ENCODE measurements at places on chromosomes 5 and 9.

- DNase-seq = no peak
Measured at GRCh38 chr5:83559118-83559785, 87.7 kb downstream of the VCAN start.

GRCh38 chr5:177444106-177445051 is 2.2 kb upstream of the PRR7 start:
- no peak for DNase-seq

- DNase-seq = no peak
Measured at GRCh38 chr5:10049858-10050455, 199.7 kb downstream of the ATPSCKMT start.

- no peak for DNase-seq
Measured at GRCh38 chr5:72408603-72409002, 88.4 kb downstream of the PTCD2 start.

DNA sequence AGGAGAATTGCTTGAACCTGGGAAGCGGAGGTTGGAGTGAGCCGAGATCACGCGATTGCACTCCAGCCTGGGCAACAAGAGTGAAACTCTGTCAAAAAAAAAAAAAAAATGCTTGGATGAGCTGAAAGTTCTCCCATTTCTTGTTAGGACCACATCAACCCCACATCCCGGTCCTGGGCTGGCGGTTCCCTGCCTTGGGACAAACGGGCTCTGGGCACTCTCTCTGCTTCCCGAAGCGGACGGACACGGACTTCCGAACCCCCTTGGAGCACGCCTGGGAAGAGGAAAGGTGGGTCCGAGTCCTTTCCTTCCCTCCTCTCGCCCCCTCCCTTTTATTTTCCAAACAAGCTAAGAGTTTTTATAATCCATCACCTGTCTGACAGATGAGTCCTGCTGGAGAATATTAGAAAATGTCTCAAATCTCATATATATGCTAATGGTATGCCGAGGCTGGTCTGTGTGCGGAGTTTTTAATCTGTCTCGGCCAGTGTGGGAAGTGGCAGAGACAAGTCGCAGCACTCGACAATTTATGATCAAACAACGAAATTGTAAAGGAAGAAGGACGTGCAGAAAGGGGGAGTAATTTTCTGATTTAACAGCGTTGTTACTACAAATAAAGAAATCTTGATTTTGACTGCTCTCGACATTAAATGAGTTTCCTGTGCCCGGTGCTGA is 257.9 kb upstream of the IRX4 start:
- no peak for DNase-seq

GRCh38 chr5:160792732-160793529 is 59.1 kb downstream of the ATP10B start:
- no peak for DNase-seq

DNA sequence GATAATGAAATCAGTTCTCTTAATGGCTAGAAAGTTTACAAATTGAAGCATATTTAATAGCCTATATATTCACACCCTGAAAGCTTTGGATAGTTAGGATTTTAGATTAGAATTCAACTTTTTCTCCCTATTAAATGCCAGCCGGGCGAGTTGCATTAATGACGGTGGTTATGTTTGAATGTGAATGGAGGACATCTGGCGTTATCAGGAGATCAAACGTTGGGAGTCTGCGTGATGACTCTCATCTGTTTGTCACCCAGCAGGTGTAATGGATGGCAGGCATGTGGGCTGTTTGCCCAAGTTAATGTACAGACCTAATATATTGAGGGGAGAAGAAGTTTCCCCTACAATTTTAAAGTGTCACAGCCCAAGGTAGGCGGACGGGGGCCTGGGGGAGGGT is 1227.7 kb upstream of the WWC1 start:
- DNase-seq = no peak

- no peak for DNase-seq
Measured at GRCh38 chr9:36292641-36293040, 34.4 kb upstream of the GNE start.

GRCh38 chr5:142254431-142254830 is 70.4 kb downstream of the SPRY4 start:
- no peak for DNase-seq

GRCh38 chr5:170882345-170882744 is 20.5 kb downstream of the RANBP17 start:
- DNase-seq = no peak

- DNase-seq = no peak
Measured at GRCh38 chr5:160371294-160371693, 868 bp upstream of the C1QTNF2 start.

DNA sequence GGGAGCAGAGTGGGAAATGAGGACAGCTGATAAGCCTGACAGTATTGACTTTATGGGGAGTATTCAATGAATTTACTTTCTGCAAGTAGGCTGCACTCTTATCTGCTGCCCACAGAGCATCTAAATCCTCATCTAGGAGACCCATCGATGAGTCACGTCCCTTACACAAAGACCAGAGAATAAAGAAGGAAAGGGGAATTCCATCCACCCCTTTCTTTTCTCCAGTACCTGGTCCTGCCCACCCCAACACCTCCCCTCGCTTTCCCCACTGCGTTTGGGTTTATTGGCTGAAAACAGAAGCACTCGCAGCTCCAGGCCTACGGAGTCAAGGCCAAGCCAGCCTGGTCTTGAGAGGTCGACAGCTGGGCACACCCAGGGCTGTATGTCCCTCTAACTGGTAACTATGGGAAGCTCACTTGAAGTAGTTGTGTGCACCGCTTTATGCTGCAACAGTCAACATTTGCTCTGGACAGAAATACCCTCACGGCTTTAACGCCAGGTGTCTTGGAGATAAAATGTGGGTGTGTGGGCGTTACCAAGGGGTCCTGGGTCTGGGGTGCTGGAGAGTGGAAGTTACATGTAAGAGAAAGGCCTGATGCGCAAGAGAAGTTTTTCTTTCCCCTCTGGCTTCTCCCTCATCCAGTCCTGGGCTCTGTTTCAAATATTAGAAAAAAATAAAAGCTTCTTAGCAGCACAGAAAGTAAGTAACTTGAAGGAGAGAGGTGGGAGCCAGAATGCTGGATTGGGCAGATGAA is 14.5 kb upstream of the TAL2 start:
- no peak for DNase-seq

DNA sequence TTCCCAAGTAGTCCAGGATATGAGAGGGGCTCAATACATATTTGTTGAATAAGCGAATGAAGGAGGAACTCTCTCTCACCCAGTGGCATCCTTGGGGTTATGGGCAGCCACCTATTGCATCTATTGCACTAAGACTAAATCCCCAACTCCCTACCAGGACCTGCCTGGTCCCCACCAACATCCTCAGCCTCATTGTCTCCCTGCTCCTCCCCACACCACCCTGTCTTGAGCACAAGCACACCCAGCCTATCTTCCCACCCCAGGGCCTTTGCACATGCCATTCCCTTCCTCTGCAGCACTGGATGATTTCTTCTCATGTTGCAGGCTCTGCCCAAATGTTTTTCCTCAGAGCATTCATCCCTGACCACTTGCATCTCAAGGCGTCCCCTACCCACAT is 133.8 kb downstream of the BARX1 start:
- no peak for DNase-seq

GRCh38 chr9:101458963-101459631 is 23.5 kb upstream of the ALDOB start:
- DNase-seq = peak; percentile 55

GRCh38 chr5:172944741-172945140 is 14.5 kb upstream of the RPL26L1 start:
- DNase-seq = no peak

DNA sequence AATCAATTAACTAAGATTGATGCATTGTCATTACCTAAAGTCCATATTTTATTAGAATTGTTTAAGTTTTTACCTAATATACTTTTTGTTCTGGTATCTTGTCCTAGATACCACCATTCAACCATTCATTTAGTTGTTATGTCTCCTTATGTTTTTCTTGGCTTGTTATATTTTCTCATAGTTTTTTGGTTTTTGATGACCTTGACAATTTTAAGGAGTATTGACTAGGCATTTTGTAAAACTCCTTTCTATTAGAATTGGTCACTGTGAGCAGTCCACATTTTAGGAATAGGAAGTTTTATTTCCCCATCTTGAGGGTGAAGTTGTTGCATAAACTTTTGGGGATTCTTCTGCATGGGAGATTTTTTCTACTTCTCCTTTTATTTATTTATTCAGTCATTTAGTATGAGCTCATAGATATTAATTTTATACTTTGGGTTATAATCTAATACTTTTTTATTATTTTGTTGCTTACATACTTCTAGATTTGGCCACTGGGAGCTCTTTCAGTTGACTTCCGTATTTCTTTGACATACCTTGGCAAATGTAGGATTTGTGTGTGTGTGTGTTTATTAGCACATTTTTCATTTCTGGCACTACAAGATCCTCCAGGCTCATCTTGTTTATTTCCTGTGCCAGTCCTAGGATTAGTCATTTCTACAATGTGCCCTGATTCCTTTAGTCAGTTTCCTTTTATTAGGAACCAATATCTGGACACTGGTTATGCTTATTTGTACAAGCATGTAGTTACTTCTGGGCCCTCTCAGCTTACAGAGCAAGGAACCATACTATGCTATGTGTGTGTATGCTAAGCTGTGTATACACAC is 134.9 kb upstream of the CDKN2B start:
- DNase-seq = no peak

- DNase-seq = no peak
Measured at GRCh38 chr5:179407191-179408175, 62.2 kb upstream of the ADAMTS2 start.

GRCh38 chr5:74294231-74294705 is 346.3 kb downstream of the ENC1 start:
- no peak for DNase-seq

GRCh38 chr5:134451225-134451935 is 39.7 kb upstream of the CDKN2AIPNL start:
- DNase-seq = no peak

DNA sequence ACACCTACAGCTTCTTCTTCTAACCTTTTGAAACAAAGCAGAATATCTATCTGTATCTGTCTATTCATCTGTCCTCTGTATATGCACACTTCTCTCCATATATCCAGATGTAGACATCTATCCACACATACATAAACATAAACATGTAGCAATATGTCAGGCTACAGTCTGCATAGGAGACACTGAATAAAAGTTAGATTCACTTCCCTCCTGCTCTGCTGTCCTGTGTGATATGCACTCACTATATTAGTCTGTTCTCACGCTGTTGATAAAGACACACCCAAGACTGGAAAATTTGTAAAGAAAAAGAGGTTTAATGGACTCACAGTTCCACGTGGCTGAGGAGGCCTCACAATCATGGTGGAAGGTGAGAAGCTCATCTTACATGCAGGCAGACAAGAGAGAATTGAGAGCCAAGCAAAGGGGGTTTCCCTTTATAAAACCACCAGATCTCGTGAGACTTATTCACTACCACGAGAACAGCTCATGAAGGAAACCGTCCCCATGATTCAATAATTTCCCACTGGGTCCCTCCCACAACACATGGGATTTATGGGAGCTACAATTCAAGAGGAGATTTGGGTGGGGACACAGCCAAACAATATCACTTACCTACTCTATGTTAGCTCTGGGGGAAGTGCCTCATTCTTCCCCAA is 24.1 kb downstream of the RANBP3L start:
- no peak for DNase-seq

GRCh38 chr5:9878206-9878605 is 248.1 kb upstream of the TAS2R1 start:
- DNase-seq = no peak

DNA sequence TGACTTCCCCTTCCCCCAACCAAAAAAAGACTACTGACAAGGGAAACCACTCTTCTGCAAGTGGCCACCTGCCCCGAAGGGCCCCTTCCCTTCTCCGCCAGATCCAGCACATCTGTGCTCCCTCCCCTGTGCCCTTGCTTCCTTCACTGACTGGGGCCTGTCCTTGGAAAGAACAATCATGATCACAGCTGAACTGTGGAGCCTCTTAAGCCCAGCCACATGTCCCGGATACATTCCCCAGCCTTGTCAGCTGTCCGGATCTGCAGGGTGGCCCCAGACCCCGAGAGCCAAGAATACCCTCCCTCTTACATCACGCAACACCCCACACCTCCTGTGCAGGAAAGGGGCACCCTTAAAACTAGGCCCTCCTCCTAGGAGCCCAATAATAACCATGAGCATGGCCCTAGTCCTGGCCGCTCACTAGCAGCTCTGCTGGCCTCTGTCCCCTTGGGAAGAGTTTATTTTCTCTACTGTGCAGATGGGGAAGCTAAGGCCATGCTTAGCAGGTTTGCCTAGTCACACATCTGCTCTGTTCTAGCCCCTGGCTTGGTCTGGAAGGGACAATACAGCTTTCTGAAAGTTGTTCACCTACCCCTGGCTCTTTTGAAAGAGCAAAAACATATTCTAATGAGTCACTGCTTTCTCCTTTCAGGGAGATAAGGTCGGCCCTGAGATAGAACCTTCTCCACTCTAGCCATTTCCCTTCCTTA is 3.8 kb downstream of the SPRY4 start:
- DNase-seq = no peak

GRCh38 chr5:181190711-181191525 is 14.1 kb downstream of the TRIM7 start:
- DNase-seq = no peak

DNA sequence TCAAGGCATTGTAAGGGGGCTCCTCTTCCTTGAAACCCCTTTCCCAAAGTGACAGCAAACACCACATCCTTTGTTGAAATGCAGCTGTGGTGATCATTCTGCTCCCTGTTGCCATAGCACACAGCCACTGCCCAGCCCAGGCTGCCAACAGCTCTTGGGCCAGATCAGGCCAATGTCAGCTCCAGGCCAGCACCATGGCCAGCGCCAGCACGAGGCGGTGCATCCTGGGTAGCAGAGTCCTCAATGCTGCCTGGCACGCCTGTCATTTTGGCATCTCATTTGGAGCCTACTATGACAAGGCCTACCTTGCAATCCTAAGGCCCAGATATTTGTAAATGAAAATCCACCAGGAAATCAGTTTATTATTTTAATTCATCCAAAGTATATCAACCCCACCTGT is 390.6 kb downstream of the DNAH5 start:
- no peak for DNase-seq

GRCh38 chr5:132050136-132050535 is 10.3 kb upstream of the IL3 start:
- DNase-seq = no peak

GRCh38 chr5:82046276-82046647 is 74.4 kb downstream of the ATG10 start:
- no peak for DNase-seq

Data from activated CD4-positive, alpha-beta T cell treated with anti-CD3 and anti-CD28 coated beads, Interleukin-2, amount 50 U/mL, for 16 hours (primary cell).